ENCODE measurements at places on chromosomes 12 and 14. TPM values are rescaled to one million over a fixed set of nuclear protein-coding genes. Genes with fewer than 3 reads are reported as not detected.

Gene ADAM21
- total RNA-seq, result 0.33 TPM

Gene RABGGTA
- total RNA-seq, result 17.9 TPM

Gene TGFB3
- 8.0 TPM for total RNA-seq

Gene TEX22
- 0.11 TPM for total RNA-seq

Gene TSPAN11
- under 0.01 TPM for total RNA-seq

Gene OSGEP
- 51.5 TPM for total RNA-seq

Gene SERPINA3
- total RNA-seq, result 2.1 TPM

Gene MUCL1
- not detected for total RNA-seq

Gene RALGAPA1
- 45.7 TPM for total RNA-seq

Gene FOXA1
- not detected for total RNA-seq

Gene SLC5A8
- total RNA-seq, result not detected

Gene VSX2
- total RNA-seq, result not detected

Gene TCL1B
- not detected for total RNA-seq

Gene DENND5B
- 7.9 TPM for total RNA-seq

All from uterine smooth muscle cell (primary cell).